Activated CD8-positive, alpha-beta T cell treated with anti-CD3 and anti-CD28 coated beads for 36 hours (primary cell): ENCODE measurements at places on chromosomes 11 and 22. TPM values are rescaled to one million over a fixed set of nuclear protein-coding genes. Genes with fewer than 3 reads are reported as not detected.

- no peak for DNase-seq
Measured at GRCh38 chr22:25368271-25368670, 148.8 kb downstream of the CRYBB2 start.

- no peak for DNase-seq
Measured at GRCh38 chr11:4459500-4459899, 10.4 kb downstream of the OR52K2 start.

DNA sequence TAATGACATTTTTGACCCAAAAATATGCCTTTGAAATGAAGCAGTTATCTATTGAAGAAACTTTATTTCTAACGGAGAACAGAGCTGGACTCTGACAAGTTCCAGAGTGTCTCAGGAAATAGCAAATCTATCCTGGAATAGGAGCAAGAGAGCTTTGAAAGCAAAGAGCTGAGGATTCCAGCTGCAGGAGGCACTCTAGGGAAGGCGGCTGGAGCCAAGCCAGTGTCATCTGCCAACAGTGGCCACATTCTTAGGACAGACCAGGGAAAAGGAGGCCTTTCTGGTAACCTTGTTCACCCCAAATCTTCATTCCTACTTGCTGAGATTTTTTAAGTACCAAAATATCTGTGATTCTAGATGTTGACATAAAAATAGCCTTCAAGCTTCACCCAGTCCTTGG is 493.5 kb upstream of the B3GAT1 start:
- DNase-seq, result no peak

DNA sequence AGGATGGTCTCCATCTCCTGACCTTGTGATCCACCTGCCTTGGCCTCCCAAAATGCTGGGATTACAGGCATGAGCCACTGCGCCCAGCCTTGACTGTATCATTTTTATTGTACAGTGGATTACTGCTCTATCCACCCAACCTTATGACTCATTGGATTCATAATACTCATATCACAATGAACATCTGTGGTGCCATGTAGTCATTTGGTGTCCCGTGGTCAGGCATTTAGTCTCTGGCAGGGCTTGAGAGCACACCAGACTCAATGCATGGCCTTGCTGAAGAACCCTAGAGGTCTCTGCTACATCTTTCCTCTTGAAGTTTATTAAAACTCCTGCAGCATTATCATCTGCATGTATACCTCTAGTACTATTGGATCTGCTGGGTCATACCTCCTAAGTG is 98.0 kb upstream of the LDLRAD3 start:
- peak; percentile 7 for DNase-seq

- DNase-seq, result no peak
Measured at GRCh38 chr11:130574740-130575139, 126.3 kb downstream of the ADAMTS15 start.

DNA sequence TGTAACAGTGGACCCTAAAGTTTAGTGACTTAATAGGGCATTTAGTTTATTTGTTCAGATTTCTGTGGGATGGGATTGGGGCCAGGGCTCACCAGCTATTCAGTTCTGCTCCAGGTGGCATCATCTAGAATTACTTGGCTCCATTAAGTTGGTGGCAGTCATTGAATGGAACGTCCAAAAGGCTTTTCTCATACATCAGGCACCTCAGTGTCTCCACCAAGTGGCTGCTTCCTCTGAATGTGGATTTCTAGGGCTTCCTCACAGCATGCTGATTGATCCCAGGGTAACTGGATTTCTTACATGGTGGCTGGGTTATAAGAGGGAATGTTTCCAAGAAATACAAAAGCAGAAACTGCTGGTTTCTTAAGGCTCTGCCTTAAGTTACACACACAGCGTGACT is 34.7 kb downstream of the USP47 start:
- peak; percentile 33 for DNase-seq

DNA sequence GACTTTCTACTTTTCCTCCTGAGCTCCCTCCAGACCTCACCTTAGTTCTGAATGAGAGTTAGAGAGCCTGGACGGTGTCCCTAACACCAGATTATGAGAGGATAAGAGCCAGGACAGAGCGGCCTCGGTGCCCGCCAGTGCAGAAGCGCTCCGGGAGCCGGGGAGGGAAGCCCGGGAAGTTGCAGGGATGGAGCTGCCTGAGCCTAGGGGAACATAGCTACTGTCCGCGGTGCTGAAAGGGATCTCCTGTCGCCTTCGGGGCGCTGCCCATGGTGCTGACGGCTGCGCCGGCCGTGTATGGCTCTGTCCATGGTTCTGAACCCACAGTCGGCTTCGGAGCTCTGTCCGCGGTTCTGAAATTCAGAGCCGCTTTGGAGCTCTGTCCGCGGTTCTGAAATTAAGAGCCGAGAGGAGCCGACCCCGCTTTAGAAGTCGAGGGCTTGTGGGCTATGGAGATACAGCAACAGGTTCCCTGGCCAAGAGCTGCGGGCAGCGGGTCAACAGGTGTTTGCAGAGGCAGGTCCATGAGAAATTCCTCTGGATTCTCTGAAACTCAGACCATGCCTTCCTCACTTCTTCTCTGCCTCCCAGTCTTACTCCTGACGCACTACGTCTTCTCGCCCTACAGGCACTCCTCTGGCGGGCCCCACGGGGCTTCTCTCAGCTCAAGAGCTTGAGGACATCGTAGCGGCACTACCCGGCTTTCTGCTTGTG is 814 bp downstream of the NPAS4 start:
- peak; percentile 92 for DNase-seq

Gene SAA1
- not detected for total RNA-seq

GRCh38 chr11:111548525-111548924 is 8.0 kb downstream of the LAYN start:
- DNase-seq, result no peak

Gene PNPLA3
- total RNA-seq, result 0.70 TPM

DNA sequence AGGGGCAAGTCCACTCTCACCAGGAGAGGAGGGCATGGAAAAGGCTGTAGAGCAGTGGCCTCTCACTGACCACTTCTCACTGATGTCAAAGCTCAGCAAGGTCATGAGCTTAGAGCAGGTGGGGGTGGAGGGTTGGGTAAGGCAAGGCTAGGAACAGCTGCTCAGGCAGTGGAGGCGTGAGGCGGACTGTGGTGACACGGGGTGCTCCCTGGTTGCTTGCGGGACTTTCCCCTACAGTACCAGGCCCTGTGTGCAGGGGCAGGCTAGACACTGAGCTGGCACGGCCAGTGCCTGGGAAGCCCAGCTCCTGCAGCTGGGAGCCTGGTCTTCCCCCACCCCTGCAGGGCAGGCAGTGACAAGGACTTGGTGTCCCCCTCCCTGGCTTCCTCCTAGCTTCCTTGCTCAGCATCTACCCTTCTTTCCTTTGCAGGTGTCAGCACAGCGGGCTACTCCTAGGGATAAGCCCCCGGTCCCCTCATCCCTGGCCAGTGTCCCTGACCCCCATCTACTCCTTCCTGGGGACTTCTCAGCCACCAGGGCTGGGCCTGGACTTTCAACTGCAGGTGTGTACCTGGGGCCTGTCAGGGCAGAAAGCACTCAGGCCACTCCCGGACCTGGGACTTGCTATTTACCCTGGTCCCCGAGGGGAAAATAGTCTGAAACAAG is 45.6 kb downstream of the PISD start:
- DNase-seq, result peak; percentile 74

DNA sequence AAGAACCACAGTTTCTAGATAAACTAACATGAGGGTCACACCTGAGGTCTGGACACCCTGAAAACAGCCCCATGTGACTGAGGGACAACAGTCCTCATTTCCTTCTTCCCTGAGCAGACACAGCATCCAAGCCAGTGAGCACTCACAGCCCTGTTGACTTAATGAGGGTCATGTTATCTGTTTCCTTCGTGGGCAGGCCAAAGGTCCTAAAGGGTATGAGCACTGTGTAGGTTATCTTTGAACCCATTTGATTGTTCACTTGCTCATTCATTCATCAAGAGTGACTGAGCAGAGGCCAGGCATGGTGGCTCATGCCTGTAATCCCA is 170.7 kb upstream of the B3GAT1 start:
- no peak for DNase-seq

DNA sequence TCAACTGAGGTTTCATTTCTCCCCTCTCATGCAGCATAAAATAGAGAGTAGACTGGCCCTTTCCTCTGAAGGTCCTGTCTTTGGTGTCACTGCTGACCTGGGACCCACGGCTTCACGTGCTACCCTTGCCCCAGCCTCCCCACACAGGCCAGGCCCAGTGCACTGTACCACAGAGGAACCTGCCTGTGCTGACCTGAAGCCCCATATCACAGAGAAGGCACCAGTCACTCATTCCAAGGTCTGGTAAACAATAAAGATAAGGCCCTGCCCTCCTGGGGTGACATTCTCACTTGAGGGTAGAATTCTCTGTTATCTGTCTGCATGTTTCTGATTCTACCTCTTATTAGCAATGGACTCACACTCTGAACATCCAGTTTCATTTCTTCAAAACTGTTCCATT is 51.3 kb downstream of the RPL27A start:
- no peak for DNase-seq

Gene SOX6
- 0.36 TPM for total RNA-seq

Gene PRG3
- not detected for total RNA-seq

DNA sequence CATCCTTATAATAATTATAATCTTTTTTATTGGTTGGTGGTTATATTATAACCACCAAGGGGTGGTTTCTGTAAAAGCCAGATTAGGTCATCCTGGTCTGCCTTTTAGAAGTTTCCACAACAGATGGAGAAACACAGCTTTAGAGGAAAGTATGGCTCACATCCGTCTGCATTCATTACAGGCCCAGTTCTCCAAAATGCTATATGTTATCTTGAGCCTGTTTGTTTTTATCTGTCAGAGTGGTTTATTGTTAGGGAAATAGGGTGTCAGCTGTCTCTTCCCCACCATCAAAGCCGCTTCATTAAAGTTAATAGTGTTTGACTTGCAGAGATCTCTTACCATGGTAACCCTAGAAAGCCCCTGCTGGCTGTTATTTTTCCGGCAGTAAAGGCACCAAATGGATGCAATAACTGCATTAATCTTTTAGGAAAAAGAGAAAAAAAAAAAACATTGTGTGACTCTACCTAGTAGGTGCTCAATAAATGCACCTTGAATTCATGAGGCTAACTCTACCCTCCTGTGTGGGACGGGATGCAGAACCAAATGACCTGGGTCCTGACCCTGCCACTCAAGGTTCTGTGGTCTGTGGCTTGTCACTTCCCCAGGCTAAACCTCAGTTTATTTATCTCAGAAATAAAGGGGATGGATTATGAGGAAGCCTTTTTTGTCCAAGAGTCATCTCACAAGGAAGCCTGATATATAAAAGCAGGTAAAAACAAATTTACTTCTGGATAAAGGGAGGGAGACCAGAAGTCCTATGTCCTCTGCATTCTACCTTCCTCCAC is 118.3 kb downstream of the WT1 start:
- no peak for DNase-seq

Gene RAG1
- 0.36 TPM for total RNA-seq

DNA sequence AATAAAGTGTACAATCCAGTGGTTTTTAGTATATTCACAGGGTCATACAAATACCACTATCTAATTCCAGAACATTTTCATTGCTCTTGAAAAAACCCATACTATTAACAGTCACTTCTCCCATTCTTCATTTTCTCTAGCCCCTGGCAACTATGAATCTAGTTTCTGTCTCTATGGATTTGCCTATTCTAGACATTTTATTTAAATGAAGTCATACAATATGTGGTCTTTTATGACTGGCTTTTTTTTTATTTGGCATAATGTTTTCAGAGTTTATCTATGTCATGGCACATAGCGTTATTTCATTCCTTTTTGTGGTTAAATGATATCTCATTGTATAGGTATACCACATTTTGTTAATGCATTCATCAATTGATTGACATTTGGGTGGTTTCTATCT is 59.4 kb downstream of the KDM2A start:
- DNase-seq, result no peak

GRCh38 chr11:125091247-125091876 is 20.1 kb downstream of the TMEM218 start:
- peak; percentile 19 for DNase-seq

Gene CCDC134
- total RNA-seq, result 15.9 TPM

DNA sequence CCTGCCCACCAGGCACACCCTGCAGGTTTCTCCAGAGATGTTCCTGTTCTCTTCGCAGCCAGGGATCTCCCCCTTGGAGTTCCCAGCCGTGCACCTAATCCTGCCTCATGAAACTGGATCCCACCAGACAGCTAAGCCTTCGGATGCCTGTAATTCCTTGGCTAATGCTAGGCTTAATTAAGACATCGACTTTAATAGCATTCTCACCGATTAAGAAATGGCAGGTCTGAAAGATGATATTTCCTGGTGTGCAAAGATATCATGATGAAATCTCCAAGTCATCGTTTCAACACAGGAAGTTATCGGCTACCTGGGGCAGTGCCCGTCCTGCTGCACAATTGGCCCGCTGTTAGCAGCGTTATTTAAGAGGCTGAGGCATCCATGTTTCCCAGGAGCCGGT is 41.5 kb upstream of the CCND1 start:
- DNase-seq, result no peak

DNA sequence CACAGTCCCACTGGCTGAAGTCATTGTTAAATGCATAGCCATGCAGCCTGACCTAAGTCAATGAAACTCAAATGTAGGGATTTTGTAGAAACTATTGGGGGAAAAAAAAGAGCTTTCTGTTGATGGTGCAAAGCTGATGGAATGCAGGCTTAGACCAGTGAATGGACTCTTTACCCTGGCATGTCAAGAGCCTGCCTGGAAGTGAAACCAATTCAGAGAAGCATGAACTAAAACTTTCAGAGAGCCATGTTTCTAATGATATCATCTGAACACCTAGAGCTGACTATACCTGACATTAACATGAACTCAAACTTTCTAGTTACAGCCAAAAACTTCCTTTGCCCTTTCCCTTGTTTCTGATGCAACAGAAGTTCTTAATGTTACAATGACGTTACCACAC is 89.0 kb downstream of the APIP start:
- DNase-seq, result no peak

DNA sequence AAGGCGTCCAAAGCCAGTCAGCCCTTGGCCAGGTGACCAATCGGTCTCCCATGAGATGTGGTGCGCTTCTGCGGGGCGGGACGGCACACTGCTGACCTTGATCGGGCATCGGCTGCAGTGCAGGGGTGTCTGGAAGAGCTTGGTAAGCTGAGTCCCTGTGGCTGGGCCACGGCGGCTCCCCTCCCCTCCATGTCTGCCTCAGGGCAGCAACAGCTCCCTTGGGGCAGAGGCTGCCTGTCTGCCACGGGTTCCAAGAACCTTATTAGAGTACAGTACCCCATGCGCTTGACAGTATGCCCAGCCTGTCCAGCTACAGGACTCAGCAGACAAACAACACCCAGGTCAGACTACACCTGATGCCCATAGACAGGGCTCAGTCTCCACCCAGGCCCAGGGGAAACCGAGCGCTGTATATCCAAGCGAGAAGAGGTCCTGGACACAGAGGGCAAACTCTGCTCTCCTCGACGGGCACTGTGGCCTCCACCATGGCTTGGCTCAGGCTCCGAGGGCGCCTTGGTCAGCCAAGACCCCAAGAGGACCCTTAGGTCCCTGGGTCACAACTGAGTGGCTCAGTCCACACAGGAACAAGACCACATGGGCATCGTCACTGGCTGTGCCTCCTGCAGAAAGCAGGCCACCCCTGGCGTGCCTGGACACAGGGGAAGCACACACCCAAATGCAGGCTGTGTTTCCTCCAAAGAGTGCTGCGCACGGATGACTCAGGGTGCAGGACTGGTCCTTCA is 18.9 kb downstream of the TSPAN32 start:
- DNase-seq, result no peak
